ENCODE measurements at places on chromosomes 13 and 19. TPM values are rescaled to one million over a fixed set of nuclear protein-coding genes. Genes with fewer than 3 reads are reported as not detected.

GRCh38 chr19:10190026-10190425 is 4.7 kb downstream of the DNMT1 start:
- no peak for DNase-seq

DNA sequence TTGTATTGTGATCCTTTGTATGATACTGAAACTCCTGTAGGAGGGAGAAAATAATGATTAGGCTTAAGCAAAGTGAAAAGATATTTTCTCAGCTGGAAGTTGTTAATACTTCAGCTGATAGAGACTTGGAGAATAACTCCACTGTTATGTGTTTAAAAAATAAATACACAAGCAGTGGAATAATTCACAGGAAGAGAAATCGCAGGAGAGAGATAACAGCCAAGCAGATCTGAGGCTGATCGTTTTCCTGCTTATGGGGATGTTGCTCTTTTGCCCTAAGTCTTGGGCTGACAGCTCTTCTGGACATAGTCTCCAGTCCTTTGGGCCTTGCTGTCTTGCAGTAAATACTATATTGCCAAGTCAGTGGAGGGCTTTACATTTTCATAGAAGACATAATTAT is 93.3 kb downstream of the OLFM4 start:
- no peak for DNase-seq

DNA sequence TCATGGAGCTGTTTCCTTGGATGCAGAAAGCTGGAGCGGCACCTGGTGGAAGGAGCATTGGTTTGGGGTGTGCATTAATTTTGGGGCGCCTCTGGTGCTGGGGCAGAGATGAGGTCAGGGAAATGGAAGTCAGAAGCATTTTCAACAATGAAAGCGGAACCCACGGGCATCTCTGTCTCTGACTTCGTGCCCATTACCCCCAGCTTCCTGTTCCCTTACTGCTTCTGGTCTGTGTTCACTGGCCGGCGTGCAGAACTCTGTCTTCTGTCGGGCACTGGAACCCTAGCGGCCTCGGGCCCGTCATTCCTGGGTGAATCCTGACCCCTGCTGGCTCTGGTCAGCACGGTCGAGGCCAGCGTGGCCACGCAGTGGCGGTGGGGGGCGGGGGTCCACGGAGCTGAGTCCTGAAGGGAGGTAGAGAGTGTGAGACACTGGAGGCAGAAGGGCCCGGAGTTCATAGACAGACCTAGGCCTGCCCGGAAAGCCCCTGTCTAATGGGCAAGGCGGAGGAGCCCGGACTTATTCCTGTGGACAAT is 7.9 kb upstream of the LINGO3 start:
- DNase-seq, result no peak

- no peak for DNase-seq
Measured at GRCh38 chr19:1373042-1373533, 10.6 kb upstream of the NDUFS7 start.

DNA sequence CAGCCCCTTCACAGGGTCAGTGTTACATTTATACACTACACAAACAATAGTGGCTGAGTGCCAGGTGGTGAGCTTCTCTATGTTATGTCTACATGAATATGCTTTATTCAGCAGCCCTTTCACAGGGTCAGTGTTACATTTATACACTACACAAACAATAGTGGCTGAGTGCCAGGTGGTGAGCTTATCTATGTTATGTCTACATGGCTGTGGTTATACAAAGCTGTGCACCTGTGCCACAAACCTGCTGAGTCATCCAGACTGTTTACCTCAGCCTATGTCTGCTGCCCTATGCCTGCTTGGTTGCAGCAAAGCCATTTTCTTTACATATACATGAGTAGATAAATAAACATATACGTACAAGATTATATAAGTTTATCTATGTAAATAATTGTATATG is 76.5 kb downstream of the ZNF726 start:
- DNase-seq, result peak; percentile 29

DNA sequence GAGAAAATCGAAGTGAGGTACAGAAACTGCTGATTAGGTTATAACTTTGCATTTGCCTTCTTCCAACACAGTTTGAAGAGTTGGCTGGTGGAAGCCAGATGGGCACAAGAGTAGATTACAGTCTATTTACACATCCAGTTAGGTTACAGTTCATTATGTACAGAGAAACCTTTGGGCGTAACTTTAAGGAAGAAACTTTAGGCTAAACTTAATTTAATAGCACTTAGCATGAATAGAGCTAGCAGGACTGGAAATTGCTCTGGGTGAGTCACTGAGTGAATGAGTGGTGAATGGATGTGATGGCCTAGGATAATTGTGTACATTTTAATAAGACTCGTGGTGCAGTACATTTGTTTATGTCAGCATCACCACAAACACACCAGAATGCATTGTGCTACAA is 62.9 kb upstream of the KLHL1 start:
- no peak for DNase-seq

SAFB2 gene
- 56.6 TPM for total RNA-seq

Data from pulmonary artery endothelial cell (primary cell).